ENCODE measurements at places on chromosomes 11 and 22.

GRCh38 chr11:41237382-41237781 lies 222.1 kb downstream of the LRRC4C start:
- no peak for DNase-seq

DNA sequence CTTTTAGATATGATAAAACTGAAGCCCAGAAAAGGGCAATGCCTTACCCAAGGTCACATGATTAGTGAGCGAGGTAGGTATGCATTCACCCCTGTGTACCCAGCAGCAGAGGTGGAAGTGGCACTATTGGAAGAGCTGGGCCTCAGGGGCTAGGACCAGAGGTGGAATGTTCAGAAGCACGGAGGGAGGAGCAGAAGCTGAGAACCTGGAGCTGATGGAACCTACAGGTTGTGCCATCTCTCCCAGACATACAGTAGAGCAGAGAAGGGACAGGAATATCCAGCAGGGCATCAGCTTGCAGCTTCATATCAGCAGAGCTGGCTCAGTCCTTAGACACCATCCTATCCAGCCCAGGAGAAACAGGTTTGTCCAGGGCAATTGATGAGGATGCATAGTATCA lies 14.6 kb upstream of the FCHSD2 start:
- no peak for DNase-seq

DNA sequence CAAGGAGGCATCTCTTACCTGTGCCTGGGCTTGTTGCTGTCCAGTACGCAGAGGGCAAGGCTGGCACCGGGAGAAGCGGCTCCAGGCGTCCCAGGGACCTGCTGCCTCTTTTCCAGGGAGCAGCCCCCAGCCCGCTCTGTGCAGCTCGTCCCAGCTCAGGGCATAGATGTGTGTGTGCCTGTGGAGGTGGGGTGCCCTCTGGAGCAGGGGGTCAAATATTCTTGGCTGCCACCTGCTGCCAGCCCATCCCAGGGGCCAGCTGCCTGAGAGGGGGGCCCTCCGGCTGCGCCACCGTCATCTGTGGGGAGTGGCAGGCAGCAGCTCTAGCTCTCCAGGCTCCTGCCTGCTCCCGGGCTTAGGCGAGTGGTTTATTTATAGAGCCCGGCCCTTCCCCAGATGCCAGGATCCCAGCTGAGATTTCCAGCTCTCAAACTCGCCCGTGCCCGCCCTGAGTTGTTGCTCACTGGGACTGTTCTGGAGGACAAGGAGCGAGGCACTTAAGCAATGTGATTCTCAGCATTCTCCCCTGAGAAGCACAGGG lies 87.5 kb downstream of the RTL6 start:
- no peak for DNase-seq

- DNase-seq, result no peak
These were observed 1073.7 kb downstream of the BRD1 start for GRCh38 chr22:48753752-48754517.

DNA sequence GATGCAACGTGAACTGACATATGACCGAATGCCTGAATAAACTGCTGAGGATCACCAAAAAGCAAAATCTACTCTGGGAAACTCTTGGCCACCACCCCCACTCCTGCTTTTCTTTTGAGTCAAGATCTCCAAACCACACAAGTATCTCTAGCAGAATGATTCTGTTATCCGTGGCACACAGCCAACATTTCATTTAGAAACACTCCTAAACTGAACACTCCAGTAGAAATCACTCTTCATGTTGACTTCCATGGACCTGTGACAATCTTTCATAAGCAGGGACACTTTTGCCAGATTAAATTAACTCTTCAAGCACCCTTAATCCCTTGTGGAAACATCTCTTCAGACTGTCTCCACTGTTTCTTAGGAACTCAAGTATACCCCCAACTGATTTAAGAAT lies 44.4 kb downstream of the VSIG10L2 start:
- no peak for DNase-seq

- no peak for DNase-seq
These were observed 28.5 kb downstream of the UQCR10 start for GRCh38 chr22:29795663-29796062.

- DNase-seq, result no peak
These were observed 148.3 kb downstream of the TEAD1 start for GRCh38 chr11:12822392-12823022.

DNA sequence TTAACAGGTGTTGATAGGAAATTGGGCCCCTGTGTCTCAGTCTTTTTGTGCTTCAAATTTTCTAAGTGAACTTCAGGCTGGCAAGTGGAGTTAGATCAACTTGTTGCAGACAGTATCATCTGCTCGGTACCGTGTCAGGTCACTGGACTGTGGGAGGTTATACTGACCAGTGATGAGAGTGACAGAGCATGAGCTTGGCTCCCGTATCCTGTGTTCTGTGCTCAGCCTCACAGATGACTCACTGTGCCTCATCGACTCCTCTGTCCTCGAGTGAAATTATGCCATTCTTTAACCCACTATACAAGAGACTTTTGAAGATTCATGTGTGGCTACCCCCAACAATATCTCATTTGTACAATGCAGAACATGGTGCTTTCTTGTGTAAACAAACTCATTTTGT lies 7.9 kb downstream of the GRAP2 start:
- no peak for DNase-seq

- DNase-seq, result no peak
These were observed 200.4 kb downstream of the KIF18A start for GRCh38 chr11:27907530-27907929.

DNA sequence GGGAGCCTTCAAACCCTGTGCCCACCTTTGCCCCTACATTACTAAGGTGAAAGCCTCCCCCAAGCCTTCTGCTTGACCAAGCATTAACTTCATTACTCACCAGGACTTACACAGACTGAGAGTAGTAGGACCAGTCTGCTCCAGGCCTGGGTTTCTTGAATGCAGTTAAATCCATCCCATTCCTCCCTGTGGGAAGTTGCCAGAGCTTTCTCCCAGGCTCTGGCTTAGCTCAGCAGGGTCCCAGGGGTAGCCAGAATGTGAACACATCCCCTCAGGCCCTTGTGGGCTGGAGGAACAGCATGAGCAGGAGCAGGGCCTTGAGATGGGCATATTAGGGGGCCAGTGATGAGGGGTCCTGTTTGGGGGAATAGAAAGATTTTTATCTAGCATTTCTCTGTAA lies 59.9 kb downstream of the RRM1 start:
- no peak for DNase-seq

DNA sequence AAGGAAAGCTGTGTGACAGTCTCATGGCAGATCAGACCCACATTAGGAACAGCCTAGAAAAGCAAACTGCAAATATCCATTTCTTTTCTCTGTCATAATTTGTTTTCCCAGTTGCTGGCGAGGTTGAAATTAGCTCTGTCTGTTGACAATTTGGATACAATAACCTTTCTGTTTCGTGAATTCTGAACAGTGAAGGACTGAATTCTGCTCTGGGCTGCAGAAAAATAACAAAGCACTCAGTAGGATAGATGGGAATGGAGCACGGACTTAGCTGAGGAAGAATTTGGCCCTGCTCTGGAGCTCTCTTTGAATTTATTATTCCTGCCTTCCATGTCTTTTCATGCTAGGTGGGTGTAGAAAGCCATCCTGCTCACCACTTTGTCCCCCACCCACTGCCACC lies 140.3 kb downstream of the RRAS2 start:
- DNase-seq, result no peak

GRCh38 chr11:116170526-116171120 lies 602.2 kb downstream of the BUD13 start:
- DNase-seq, result no peak

DNA sequence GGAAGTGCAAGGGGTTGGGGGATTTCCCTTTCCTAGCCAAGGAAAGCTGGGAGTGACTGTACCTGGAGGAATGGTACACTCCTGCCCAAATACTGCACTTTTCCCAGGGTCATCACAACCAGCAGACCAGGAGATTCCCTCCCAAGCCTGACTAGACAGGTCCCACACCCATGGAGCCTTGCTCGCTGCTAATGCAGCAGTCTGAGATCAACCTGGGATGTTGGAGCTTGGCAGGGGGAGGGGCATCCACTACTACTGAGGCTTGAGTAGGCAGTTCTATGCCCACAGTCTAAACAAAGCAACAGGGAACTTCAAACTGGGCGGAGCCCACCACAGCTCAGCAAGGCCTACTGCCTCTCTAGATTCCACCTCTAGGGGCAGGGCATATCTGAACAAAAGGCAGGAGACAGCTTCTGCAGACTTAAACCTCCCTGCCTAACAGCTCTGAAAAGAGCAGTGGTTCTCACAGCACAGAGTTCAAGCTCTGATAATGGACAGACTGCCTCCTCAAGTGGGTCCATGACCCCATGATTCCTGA lies 58.5 kb downstream of the SLC22A9 start:
- no peak for DNase-seq

DNA sequence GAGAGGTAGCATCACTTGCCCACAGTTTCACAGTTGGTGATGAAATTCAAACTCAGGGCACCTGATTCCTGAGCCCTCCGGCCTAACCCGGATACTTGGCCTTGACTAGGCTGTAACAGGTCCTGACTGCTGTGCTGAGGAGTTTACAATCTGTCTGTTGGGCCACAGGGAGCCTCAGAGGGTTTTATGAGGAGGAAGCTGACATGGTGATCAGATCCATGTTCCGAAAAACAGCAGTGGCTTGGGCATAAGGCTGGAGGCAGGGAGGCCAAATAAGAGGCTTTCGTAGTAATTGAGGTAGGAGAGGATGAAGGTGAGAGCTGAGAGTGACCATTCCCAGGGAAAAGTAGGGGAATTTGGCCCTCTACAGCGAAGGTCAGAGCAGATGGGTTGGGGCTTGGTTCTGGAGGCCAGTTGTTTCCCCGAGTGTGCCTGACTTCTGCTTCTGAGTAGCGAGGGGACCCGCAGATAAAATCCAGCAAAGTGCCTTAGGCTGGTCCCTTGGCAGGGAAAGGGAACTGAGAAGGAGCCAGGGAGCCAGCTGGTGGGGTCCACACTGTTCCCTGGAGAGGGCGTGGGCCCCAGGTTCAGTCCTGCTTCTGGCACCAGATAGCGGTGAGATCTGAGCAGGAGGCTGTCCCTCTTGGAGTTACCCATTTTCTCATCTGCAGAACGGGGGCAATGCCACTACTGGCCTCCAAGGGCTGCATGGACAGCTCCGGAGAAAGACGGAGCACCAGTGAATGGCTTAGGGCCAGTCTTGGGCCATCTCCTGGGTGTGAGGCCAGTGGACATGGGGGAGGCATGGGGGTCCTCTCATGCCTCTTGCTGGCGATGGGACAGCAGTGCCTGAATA lies 6.5 kb downstream of the PRDM11 start:
- DNase-seq, result no peak

DNA sequence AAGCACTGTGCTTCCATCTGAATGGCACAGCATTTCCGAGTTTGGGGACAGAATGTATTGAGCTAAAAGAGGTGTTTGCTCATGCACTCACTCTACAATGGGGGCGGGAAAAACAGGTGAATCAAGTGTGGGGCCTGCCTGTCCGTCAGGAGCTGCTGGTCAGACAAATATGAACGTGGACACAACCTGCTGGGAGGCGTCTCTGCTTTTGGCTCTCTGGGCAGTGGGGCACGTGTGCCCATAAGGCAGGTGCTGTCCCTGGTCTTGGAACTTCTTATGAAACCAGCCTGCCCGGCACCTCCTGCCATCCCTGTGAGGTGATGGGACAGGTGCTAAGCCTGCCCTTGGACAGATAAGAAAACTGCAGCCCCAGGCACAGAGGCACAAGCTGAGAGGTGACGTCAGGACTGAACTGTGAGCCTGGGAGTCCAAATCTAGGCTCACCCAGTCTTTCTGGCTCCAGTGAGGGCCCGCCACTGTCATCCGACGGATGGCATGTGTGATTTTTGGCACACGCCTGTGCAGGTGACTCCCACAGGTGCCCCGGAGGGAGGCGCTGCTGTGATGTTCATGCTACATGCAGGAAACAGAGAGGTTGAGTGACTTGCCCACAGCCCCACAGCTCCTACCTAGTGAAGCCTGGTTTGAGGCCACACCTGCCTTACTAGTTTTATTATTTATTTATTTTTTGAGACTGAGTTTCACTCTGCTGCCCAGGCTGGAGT lies 51.6 kb downstream of the SMIM38 start:
- DNase-seq, result no peak
